ENCODE measurements at places on chromosomes 2 and 18.

GRCh38 chr18:61502472-61502871 lies 169.2 kb downstream of the CDH20 start:
- DNase-seq, result no peak

GRCh38 chr2:62016957-62017356 lies 111.5 kb downstream of the COMMD1 start:
- DNase-seq, result no peak

DNA sequence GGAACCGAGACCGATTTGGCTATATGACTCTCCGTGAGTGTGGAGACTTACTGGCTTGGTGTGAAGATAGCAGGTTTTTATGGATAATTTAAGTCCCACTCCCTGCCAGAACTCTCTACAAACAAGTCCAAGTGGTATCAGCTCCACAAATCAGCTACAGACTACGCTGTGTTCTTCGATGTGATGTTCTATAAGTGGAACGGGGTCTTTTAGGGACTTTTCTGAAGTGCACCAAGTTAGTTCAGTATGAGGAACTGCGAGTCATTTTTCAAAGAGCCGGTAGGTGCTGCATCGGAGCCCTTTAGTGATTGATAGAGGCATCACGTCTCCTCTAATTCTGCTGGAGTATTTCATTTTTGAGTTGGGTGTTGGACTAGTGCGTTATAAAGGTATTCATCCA lies 107.1 kb downstream of the TSHZ1 start:
- no peak for DNase-seq

GRCh38 chr18:59242906-59243305 lies 22.9 kb downstream of the GRP start:
- no peak for DNase-seq

DNA sequence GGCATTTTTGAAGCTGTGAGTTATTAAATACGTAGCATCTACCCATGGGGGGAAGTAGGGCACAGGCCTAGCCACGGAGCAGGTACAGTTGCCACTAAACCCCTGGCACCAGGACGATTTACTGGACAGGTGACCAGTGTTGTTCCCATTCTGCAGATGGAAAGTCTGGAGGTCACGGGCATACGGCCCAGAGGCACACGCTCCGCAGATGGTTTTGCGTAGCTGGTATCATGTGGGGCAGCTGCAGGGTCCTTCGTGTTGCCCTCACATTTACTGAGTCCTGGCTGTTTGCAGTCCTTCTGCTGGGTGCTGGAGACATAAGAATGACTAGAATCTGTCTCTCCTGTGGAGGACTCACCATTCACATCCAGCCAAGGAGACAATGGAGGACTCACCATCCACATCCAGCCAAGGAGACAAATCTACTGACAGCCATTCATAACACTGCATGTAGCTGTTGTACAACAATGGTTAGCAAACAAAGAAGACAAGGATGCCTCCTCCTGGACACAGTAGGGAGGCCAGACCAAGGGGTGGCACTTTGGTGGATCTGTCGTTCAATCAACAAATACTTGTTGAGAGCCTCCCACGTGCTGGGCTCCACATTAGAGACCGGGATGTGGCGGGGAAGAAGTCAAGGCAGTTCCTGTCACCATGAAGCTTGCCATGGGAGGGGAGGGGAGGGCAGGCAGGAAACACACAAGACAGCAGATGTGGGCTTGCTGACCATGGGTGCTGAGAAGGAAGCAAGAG lies 24.9 kb downstream of the TWIST2 start:
- DNase-seq, result no peak

GRCh38 chr18:76619261-76619620 lies 124.2 kb upstream of the ZNF516 start:
- no peak for DNase-seq

- DNase-seq, result no peak
Measured at GRCh38 chr2:189164746-189165145, 14.8 kb downstream of the COL5A2 start.

GRCh38 chr18:50401888-50402287 lies 27.0 kb downstream of the SKA1 start:
- peak; percentile 1 for DNase-seq

GRCh38 chr2:120352696-120353590 lies 7.0 kb downstream of the INHBB start:
- DNase-seq, result peak; percentile 63

GRCh38 chr2:106168657-106169056 lies 25.4 kb downstream of the UXS1 start:
- DNase-seq, result no peak

DNA sequence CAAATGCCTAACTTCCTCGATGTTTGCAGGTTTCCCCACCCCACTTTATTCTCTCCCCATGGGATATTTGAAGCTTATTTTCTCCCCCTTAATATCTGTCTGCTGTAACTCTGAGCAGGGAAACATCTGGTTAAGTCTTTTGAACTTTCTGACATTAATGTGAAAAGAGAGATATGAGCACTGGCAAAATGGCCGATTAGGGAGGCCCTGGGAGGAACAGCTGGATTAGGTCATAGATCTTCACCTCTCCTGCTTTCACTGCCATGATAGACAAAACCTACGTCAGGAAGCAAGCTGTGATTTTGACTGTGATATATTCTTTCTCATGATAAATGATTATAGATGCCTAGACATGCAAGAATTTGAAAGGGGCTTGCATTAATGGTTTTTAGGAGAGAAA lies 43.6 kb downstream of the LYPD6B start:
- DNase-seq, result no peak

GRCh38 chr2:103327386-103327785 lies 565.6 kb downstream of the TMEM182 start:
- DNase-seq, result no peak

GRCh38 chr2:33441235-33441810 lies 35.1 kb upstream of the RASGRP3 start:
- peak; percentile 15 for DNase-seq

DNA sequence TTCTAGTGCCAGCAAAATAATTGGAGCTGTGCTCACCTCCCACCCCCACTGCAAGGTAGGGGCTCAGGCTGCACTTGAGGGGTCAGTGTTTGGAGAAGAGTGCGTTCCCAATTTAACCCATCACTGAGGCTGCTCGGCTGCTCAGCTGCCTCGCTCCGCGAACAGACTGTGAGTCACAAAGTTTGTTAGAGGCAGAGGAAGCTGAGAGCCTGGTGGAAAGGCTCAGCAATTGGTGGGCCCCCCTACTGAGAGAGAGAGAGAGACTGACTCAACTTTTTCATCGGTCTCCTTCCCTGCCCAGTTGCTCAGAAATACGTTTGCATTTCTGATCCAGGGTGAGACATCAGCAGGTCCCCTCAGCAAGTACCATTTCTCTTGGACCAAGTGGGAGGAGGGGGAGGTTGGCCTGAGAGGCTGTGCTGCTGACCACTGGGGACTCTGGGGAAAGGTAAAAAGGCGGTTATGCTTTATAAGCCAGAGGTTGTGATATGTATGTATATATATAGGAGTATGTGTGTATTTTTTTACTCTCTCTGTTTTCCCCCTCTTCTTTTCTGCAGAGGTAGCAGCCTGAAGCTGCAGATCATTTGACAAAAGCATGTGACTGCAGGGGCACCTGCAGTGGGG lies 1.5 kb downstream of the EFR3B start:
- peak; percentile 48 for DNase-seq

DNA sequence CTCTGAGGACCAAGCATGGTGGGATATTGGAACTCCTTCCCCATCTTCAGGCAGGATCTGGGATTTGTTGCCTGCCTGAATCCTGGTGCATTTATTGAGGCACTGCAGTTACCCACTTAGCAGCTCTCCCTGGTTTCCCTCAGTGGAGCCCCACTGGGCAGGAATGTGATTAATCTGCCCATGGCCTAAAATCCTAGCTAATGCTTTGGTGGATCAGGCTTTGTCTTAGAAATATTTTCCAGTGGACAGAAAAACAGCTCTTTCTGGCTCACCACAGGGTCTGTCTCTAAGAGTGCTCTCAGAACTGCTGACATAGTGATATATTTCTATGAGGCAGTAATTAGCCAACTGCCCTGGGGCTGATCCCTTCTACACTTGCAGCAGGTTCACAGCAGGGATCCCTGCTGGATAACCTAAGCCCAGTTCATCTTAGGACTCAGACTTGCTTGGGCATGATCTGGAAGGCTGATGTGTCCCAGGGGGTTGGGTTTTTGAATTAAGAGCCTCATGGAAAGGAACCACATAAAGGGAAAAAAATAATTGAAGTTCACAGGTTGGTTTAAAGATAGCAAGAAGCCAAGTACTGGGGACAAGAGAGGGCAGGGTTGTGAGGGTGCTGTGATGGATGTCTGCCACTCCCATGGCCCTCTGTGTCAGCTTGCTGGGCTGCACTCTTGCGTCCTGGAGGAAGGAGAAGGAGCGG lies 44.3 kb upstream of the ZDBF2 start:
- peak; percentile 42 for DNase-seq

DNA sequence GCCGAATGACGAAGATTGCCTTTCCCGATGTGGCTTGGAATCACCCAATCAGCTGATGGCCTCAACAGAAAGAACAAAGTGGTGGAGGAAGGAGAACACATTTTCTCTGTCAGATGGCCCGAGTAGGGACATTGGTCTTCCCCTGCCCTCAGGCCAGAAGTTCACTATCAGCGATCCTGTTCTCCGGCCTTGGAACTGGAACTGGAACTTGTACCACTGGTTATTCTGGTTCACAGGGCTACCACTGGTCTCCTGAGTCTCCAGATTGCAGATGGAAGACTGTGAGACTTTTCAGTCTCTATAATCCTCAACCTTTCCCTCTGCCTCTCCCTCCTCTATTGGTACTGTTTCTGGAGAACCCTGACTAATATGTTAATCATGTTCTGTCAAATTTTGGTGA lies 180.4 kb downstream of the ANKRD30B start:
- DNase-seq, result no peak

GRCh38 chr2:24984912-24985311 lies 13.2 kb upstream of the DNAJC27 start:
- no peak for DNase-seq

- DNase-seq, result no peak
Measured at GRCh38 chr2:20624156-20624883, 26.6 kb downstream of the HS1BP3 start.

GRCh38 chr2:213806125-213806726 lies 522.0 kb downstream of the SPAG16 start:
- DNase-seq, result no peak

DNA sequence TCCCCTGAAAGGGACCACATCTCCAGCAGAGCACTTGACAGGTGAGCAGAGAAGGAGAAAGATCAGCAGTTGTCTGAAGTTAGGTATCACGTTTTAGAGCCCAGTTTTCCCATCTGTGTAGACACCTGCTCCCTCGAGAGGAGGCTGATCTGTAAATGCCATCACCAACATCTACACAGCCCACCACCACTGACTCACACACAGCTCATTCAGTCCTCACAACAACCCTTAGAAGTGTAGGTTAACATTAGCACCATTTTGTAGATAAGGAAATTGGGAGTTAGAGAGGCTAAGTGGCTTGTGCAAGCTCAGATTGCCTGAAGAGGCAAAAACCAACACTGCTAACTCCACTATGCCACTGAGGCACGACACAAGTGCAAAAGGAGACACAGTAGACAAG lies 37.2 kb upstream of the STAT1 start:
- DNase-seq, result no peak

GRCh38 chr2:119772128-119772527 lies 12.4 kb downstream of the PTPN4 start:
- no peak for DNase-seq

DNA sequence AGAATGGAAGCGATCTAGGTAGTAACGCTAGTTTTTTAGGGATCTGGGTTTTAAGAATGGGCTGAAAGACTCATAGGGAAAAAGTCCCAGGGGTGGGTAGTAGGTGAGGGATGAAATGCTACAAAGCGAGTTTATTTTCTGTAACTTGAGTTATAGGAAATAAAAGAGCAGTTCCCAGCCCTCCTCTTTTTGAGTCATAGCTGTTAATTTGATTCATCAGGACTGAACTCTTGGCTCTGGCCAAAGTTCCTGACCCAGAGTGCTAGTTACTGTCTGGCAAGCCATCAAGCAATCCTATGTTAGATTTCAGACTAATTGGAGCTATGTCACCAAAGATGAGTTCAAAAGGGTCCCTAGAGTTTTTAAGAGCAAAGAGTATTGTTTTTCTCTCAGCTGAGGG lies 17.4 kb upstream of the NOSTRIN start:
- no peak for DNase-seq

- DNase-seq, result no peak
Measured at GRCh38 chr2:217070043-217070430, 210.2 kb upstream of the TNP1 start.

DNA sequence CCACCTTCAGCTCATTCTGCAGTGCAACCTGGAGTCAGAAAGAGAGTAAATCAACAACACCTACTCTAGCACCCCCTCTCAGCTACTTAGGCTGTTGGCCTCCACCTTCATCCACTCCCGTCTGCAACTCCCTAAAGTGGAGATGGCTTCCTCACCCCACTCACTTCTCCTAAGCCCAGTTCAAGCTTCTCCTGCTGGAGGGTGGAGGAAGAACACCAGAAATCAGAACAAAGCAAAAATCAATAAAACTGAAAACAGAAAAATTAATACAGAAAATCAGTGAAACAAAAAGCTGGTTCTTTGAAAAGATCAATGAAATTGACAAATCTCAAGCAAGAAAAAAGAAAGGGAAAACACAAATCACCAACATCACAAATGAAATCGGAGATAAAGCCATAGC lies 191.7 kb downstream of the ANAPC1 start:
- no peak for DNase-seq

- no peak for DNase-seq
Measured at GRCh38 chr18:30280186-30280585, 762.4 kb downstream of the DSC3 start.

- DNase-seq, result no peak
Measured at GRCh38 chr2:67797801-67798540, 264.8 kb downstream of the C1D start.

DNA sequence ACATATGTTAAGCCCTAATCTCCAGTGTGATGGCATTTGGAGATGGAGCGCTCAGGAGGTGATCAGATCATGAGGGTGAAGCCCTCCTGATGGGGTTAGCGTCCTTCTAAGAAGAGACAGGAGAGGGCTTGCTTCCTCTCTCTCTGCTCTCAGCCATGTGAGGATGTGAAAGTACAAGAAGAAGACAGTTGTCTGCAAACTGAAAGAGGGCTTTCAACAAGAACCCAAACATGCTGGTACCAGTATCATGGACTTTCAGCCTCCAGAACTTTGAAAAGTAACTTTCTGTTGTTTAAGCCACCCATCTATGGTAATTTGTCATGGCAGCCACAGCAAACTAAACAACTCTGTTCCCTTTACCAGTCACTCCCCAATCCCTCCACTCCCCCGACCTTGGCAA lies 47.4 kb downstream of the CACNB4 start:
- no peak for DNase-seq

GRCh38 chr2:10940596-10940995 lies 28.9 kb downstream of the KCNF1 start:
- no peak for DNase-seq

GRCh38 chr2:64915510-64915900 lies 73.7 kb upstream of the SLC1A4 start:
- no peak for DNase-seq

DNA sequence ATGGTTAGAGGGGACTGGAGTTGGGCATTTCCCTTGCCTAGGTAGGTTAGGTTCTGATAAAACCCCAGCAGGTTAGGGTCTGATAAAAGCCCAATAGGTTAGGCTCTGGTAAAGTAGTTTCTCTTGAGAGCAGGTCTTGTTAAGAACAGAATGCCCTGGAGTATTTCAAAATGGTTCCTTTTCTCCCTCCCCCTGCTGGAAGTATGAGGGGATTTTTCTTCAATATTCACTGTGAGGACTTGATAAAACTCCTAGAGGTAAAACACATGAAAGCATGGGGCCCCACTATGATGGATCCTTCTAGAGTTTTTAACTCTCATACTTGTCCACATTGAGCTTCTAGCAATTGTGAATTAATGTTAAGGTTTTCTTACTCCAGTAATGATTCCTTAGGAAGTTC lies 27.6 kb downstream of the ANKAR start:
- no peak for DNase-seq
